Aorta (tissue), 5 donors: ENCODE measurements at places on chromosomes 13 and 19.

- DNase-seq, result no peak
Observed at GRCh38 chr13:50950849-50951248, 41.3 kb downstream of the RNASEH2B start.

DNA sequence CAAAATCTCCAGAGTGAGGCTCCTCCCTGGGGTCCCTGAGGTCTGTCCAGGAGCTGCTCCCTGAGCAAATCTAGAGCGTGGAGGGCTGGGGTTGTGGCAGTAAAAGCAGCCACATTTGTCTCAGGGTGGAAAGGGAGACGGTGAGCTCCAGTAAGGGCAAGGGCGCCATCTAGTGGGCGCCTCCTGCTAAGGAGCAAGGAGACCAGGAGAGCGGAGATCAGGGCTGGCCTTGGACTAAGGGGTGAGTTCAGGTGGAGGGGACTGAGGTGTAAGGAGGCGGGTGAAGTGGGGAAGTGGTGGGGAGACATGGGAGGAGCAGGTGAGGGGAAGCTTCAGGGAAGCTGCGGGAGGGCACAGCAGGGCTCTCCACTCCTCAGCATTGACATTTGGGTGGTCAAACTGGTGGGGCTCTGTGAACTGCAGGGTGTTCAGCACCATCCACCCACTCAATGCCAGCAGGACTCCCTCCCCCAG, 5.3 kb upstream of the CEACAM21 start:
- peak; percentile 91 for DNase-seq

GRCh38 chr19:7822910-7823515, 7.0 kb upstream of the EVI5L start:
- DNase-seq, result no peak

- DNase-seq, result no peak
Observed at GRCh38 chr19:16452325-16452724, 19.4 kb downstream of the EPS15L1 start.

- no peak for DNase-seq
Observed at GRCh38 chr13:53165261-53165660, 136.6 kb downstream of the OLFM4 start.

- no peak for DNase-seq
Observed at GRCh38 chr13:104953588-104953987, 1581.9 kb downstream of the EFNB2 start.

- DNase-seq, result no peak
Observed at GRCh38 chr13:73060251-73061160, 1.7 kb downstream of the KLF5 start.

- DNase-seq, result no peak
Observed at GRCh38 chr13:43551897-43552456, 234.8 kb downstream of the ENOX1 start.

- no peak for DNase-seq
Observed at GRCh38 chr19:16928351-16928750, 39.6 kb downstream of the F2RL3 start.
